ENCODE measurements at places on chromosomes 4 and X. TPM values are rescaled to one million over a fixed set of nuclear protein-coding genes. Genes with fewer than 3 reads are reported as not detected.

Gene WDR44
- 12.5 TPM for total RNA-seq

Gene SSX4
- not detected for total RNA-seq

Gene MFAP3L
- total RNA-seq: 2.3 TPM

Gene HTN1
- not detected for total RNA-seq

Gene EDA2R
- total RNA-seq: 14.6 TPM

Gene ADGRA3
- 104 TPM for total RNA-seq

Gene YY2
- 3.7 TPM for total RNA-seq

Gene GK
- 7.5 TPM for total RNA-seq

Gene SYTL5
- 1.7 TPM for total RNA-seq

- DNase-seq: no peak
Measured at GRCh38 chr4:56843421-56843899, 22.0 kb upstream of the SPINK2 start.

DNA sequence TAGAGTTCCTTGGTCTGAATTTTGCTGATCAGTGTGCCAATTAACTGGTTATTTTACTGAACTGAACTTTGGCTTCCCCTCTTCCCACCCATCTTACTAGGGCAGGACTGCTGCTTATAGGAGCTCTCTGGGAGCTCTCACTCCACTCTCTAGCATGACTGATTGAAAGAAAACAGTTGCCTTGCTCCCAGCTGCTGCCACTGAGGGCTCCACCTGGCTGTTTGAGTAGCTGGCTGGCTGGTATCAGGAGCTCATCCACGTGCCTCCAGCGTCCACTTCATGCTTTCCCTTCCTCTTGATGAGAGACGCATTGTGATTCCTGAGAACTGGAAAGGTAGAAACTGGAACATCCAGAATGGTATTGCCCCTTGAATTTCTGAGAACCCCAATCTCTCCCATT lies 73.0 kb upstream of the KLHL13 start:
- DNase-seq: no peak

- DNase-seq: no peak
Measured at GRCh38 chrX:115713460-115713859, 152.5 kb downstream of the PLS3 start.

GRCh38 chrX:9336456-9336855 lies 128.4 kb upstream of the TBL1X start:
- DNase-seq: no peak

DNA sequence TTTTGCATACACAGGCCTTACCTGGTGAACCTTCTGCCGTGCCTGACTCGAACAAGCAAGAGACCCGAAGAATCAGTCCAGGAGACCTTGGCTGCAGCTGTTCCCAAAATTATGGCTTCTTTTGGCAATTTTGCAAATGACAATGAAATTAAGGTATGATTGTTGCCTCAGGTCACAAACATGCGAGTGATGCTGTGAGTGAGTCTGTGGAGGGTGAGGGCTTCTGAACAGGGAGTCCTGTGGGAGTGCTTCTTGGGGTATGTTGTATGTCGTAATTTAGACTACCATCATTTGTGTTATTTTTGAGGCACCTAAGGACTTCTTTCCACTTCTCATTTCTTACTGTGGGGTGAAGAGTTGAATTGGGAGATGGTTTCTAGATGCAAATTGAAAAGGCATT lies 32.8 kb downstream of the HTT start:
- DNase-seq: no peak

- DNase-seq: no peak
Measured at GRCh38 chr4:183987987-183988392, 82.9 kb downstream of the STOX2 start.

GRCh38 chrX:154443992-154444754 lies at the start of gene FAM50A:
FAM50A (plus strand) TSS chrX:154444141; CDS start chrX:154444236, 95 bp downstream.
- peak; percentile 56 for DNase-seq

- DNase-seq: peak; percentile 5
Measured at GRCh38 chr4:2289311-2289954, 27.5 kb upstream of the MXD4 start.

DNA sequence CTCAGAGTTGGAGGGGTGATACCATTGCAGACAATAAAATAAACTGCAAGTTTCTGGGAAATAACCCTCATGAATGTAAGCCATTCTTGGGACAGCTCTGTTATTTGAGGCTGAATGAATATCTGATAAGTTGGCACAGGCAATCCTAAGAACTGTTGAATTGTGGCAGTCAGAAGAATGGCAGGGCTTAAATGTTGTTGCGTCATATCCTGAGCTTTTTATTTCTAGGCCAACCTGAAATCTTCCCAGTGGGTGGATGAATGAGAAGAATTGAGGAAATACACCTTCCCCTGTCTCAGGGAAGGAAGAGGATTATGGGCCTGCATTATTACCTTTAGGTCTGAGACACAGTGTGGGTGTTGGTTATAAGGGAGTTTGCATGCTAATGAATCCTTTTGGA lies 64.4 kb upstream of the C4orf54 start:
- no peak for DNase-seq

GRCh38 chrX:53223955-53224859 lies 800 bp downstream of the KDM5C start:
- DNase-seq: peak; percentile 43

- DNase-seq: no peak
Measured at GRCh38 chr4:150089732-150090131, 11.5 kb downstream of the DCLK2 start.

GRCh38 chrX:154096140-154097002 lies 1.1 kb downstream of the MECP2 start:
- DNase-seq: no peak

- no peak for DNase-seq
Measured at GRCh38 chr4:38762560-38762959, 20.2 kb downstream of the TLR10 start.

DNA sequence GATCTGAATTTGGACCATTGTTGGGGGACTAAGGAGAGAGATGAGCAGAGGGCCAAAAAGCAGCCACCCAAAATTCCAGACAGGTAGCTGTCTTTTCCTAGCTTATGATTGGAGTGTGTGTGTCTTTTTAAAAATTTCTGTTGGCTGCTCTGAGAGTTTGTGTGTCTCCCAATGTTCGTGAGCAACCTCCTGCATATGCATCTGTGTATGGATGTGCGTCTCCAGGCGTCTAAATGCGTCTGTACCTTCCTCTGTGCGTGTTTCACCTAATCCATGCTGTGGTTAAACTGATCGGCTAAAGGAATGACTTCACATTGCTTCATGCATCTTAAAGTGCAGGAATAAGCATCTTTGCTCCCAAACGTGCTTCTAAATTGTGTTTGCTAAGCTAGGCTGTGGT lies 65.5 kb upstream of the LAS1L start:
- DNase-seq: no peak

GRCh38 chr4:27217261-27217769 lies 356.7 kb downstream of the STIM2 start:
- no peak for DNase-seq

- DNase-seq: no peak
Measured at GRCh38 chrX:13547671-13548070, 21.7 kb upstream of the EGFL6 start.

- DNase-seq: no peak
Measured at GRCh38 chr4:39636531-39637184, 2.0 kb downstream of the SMIM14 start.

DNA sequence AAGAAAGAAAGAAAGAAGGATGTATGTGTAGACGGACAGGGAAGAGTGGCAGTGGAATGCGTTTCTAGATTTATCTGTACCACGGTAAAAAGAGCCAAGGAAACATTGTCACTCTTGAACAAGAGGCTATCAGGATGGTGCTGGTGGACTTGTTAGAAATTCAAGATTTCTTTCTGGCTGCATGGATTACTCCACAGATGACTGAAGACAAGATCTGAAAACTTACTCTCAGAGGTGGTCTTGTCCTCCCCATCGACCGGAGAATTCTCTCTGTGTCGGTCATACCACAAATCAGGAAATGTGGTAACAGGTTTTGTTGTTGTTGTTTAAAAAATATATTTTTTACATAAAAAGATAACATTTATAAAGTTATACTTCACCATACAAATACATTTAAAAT lies 11.8 kb downstream of the DSPP start:
- no peak for DNase-seq

DNA sequence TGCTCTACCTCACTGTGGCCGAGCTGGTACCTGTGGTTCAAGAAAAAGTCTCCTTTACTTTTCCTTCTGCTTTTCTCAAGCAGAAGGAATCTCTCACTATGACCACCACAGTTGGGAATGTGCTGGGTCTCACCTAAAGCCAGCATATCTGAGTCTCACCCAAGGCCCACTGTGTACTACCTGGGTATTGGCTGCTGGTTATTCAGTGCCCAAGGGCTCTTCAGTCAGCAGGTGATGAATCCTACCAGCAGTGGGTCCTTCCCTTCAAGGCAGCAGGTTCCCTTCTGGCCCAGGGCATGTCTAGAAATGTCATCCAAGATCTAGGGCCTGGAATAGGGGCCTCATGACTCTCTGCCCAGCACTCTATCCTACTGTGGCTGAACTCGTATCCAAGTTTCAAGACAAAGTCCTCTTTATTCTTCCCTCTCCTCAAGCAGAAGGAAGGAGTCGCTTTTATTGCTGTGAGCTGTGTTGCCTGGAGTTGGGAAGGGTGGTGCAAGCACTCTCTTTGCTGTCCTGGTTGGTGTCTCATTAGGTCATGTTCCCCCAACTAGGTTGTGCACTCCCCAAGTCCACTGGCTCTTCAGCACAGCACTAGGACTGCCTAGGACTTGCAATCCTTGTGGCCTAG lies 6.1 kb downstream of the CXCL10 start:
- no peak for DNase-seq

DNA sequence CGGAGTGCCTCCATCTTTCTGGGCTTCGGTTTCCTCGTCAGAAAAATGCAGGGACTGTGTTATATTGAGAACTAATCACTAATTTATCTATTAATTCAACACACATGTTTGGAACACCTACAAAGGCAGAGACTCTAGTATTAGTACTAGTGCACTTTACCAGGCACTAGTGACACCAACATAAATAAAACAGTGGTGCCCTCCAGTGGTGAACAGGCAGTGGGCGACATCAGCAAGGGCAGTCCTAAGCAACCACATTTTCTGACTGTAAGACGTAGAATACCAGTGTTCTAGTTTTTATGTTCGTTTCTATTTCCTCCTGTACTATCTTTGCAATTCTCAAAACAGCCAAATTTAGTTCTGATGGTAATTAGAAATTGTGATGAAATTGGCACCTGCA lies 69.1 kb upstream of the UCP1 start:
- no peak for DNase-seq

DNA sequence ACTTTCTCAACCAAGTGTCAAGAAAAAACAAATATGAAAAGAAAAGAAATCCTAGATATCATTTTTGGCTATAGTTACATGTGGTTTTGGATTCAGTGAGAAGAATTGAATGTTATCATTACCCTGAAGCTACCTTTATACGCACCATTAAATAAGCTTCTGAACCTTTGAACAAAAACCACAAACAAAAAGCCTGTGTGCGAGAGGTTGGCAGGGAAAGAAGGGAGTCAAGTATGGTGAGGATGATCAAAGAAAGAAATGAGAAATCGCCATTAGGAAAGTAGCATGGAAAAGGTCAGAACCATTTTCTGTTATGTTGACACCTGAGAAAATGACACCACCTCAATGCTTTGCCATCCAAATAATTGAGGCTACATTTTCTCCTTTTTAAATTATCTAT lies 1.2 kb upstream of the SLC7A11 start:
- no peak for DNase-seq

GRCh38 chrX:12440246-12440645 lies 302.0 kb downstream of the FRMPD4 start:
- no peak for DNase-seq

- DNase-seq: no peak
Measured at GRCh38 chr4:78020677-78021076, 36.4 kb upstream of the FRAS1 start.

- DNase-seq: no peak
Measured at GRCh38 chr4:4673070-4673469, 131.2 kb upstream of the STX18 start.

- DNase-seq: no peak
Measured at GRCh38 chr4:44149282-44149681, 299.3 kb downstream of the KCTD8 start.

DNA sequence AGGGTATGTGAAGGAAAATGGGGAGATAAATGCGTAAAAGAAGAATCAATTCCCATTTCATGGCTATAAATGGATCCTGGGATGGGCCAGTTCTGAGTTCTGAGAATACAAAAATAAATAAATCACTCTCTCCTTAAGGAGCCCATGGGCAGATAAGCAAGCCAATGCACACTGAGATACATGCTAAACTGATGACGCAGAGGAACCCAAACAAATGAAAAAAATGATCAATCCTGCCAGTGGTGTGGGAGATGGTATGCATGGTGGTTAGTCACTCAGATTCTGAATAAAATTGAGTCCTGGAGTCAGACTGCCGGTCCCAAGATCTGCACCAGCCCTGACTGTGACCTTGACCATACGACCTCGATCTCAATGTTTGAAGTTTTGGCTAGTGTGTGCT lies 59.7 kb downstream of the NEIL3 start:
- no peak for DNase-seq

GRCh38 chr4:108342325-108342970 lies 173.7 kb upstream of the LEF1 start:
- DNase-seq: no peak

- no peak for DNase-seq
Measured at GRCh38 chrX:20361890-20362262, 95.2 kb upstream of the RPS6KA3 start.
